ENCODE measurements at places on chromosomes 12 and 14.

DNA sequence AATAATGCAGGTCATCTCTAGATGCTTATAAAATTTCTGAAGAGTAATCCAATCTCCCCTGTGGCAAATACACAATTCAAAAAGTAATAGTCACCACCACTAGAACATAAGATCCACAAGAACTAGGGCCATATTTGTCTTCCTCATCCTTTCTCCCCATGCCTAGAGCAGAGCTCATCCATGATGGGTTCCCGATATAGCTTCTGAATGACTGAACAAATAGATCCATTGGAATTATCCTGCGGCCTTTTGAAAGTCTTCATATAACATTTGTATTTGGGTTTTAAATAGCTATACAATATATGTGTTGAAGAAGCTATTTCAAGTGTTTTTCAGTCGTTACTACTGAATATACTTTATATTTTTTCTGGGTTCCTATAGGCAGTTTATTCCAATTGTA lies 5.7 kb downstream of the DCN start:
- DNase-seq: no peak

DNA sequence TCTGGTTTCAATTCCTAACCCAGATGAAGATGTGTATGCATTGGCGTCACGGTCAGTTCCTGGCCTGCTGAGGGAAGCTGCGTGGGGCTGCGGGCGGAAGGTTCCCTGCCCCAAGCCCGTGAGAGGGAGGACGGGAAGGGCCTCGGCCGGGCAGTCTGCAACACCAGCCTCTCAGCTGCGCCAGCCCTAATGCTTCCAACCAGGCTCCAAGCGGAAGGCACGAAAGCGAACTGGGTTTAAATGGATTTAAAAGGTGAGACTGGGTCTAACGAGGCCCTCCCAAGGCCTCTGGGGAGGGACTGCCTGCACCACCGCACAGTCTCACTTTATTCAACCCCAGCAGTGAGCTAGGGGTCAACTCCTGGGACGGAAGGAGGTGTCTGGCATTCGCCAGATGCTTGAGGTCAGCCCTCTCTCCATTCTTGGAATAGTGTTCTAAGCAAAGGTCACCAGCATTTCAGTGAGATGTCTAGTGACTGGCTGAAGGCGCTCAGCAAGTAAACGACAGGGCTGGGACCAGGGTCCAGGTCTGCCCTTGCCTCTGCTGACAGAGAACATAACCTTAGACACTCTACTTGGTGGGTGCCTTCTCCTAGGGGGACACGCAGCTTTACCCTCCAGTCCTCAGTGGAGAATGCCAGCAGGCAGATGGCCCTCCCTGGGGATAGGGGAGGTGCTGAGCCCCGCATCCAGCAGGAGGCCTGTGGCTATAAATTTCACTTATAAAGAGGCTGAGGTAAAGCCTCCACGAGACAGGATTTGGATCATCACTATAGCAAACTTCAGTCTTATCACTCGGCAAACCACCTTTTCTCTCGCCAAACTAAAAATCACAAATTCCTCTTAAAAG lies 92.2 kb downstream of the PIWIL1 start:
- no peak for DNase-seq

GRCh38 chr12:100656141-100656540 lies 82.7 kb downstream of the GAS2L3 start:
- no peak for DNase-seq

DNA sequence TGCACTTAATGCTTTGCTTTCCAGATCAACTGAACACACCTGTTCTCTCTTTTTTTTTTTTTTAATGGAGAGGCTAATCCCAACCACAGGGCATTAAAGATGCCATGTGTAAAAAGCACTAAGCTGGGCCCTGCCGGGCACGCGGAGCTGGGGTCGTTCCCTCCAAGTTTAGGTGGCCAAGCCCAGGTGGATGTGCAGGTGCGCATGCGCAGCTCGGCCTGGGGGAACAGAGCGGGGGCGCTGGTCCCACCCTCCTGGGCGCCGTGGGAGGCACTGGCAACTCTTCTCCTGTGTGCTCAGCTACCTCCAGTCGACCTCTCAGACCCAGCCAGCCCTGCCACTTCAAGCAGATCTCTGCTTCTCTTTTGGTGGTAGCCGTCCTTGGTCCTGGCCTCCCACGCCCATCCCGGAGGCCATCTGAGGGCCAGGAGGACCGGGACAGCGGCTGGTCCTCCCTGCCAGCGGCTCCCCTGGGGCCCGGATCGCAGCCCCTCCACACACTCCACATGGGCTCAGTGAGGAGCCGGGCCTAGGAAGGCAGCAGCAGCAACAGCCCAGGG lies 679.3 kb downstream of the BCL11B start:
- no peak for DNase-seq

- DNase-seq: no peak
These were observed 80.4 kb downstream of the VWF start for GRCh38 chr12:6044082-6044481.

- peak; percentile 50 for DNase-seq
These were observed 85.4 kb downstream of the WSCD2 start for GRCh38 chr12:108214486-108214885.

DNA sequence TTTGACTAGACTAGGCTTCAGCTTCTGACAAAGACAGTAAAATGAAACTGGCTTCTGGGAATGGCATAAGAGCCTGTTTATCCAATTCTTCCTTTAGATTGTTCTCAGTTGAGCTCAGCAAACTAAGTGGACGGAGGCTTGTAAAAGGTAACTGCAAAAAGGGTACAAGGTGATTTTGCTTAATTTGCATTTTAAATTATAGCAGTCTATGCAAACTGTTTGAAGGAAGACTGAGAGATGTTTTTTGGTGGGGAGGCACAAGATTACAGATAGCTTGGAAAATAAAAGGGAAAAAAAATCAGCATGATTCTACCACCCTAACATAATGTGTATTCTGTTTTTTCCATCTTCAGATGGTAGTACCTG lies 5.0 kb downstream of the SUSD6 start:
- no peak for DNase-seq

DNA sequence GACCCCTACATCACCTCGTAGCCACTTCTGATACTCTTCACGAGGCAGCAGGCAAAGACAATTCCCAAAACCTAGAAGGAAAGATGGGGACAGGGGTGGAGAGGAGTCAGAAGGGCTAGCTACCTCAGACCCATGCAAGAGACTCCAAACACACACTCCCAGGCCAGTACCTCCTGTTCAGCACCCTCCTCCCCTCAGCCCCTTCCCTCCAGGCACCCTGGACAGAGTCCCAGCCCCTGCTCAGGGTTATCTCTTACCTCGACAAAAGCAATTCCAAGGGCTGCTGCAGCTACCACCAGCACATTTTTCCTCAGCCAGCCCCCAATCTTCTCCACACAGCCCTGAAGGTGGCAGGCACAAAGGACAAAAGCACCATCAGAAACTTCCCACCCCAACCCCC lies 3.3 kb downstream of the CD63 start:
- no peak for DNase-seq

DNA sequence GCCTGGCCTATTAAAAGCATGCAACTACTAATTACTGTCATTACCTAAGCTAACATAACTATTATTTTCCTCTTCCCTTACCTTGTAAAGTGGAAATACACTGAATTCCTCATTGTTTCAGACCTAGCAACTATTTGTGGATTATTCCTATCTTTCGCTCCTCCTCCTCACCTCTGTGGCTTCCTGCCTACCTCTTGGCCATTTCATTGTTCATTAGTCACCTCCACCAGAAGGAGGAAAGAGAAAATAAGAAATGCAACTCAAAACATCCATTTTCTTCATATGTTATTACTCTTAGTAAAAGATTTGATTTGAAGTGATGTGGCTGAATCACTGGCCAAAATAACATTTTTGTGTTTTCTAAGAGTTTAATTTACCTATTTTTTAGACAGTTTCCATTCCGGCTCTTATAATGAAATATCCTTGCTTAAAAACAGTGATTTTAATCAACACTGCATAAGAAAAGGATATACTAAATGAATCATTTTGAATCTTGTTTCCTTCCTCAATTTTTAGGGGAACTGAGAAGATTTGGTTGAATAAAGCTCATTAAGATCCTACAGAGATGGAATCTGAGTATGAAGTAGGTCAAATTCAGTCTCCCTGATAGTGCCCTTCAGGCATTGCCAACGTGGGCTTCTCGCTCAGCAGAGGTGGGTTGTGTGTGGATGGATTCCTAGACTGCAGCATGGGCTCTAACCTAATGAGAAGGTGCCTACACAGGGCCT lies 27.6 kb upstream of the ARHGAP5 start:
- DNase-seq: peak; percentile 62

- no peak for DNase-seq
These were observed 243.6 kb downstream of the TMTC2 start for GRCh38 chr12:82930301-82930700.

DNA sequence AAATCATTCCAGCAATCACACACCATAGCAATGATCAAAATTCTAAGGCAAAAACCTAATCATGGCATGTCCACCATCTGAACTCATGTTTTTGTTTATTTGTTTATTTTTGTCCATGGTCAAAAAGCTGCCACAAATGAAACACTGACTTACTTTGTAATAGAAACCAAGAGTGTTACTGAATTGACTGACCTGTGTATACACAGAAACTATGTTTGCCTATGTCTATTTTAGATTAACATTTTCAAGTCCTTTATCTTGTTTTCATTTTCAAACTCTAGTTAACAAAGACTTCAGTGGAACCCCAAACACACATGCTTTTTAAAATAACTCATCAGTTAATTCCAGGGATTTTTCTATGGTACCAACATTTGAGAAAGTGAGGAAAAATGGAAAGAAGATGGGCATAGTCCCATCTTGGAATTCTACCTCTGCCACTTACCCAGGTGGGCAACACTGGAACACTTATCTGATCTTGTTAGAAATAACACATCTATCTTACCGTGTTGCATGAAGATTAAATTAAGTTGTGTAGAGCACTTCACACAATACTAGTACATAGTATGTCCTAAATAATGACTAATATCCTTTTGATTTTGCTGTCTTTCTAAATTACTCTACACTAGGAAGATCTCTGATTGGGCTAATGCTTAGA lies 6.4 kb downstream of the LUM start:
- no peak for DNase-seq

DNA sequence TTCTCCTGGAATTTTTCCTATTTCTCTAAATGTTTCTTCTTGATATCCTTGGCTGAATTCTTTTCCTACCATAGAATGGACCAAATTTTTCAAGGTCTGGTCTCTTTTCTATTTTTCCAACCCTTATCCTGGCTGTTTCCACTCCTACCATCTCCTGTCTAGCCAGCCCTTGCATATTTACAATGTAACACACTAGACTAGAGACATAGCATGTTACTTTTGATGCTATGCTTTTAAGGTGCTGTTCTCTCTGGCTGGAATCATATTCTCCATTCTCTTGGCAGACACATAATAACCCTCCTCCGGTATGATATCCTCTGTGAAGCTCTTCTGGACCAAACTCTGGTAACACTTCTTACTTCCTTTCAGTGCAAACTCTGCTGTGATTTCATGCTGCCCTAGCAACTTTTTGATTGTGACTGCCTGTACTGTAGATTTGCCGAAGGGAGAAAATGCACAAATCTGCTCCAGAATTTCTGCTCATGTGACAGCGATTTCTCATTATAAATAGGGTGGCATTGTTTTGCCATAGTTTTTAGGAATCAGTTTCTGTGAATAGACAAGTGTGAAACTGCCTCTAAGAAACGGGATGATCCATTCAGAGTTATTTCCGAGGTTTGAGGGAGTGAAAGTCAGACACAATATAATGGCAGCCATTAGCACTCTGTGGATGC lies 284.4 kb downstream of the MDGA2 start:
- DNase-seq: no peak

DNA sequence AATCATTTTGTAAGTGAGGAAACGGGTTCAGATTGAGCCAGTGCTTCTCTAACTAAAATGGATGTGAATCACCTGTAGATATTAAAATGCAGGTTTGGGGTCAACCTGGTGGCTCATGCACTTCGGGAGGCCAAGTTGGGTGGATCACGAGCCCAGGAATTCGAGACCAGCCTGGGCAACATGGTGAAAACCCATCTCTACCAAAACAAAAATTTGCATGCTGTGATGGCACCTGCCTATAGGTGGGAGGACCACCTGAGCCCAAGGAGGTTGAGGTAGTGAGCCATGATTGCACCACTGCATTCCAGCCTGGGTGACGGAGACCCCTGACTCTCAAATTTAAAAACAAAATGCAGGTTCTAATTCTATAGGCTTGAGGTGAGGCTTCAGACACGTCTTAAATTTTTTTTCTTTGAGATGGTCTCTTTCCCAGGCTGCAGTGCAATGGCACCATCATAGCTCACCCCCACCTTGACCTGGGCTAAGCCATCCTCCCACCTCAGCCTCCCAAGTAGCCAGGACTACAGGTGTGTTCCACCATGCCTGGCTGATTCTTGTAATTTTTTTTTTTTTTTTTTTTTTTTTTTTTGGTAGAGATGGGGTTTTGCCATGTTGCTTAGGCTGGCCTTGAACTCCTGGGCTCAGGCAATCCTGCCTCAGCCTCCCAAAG lies 9.0 kb downstream of the TUBA1C start:
- no peak for DNase-seq

DNA sequence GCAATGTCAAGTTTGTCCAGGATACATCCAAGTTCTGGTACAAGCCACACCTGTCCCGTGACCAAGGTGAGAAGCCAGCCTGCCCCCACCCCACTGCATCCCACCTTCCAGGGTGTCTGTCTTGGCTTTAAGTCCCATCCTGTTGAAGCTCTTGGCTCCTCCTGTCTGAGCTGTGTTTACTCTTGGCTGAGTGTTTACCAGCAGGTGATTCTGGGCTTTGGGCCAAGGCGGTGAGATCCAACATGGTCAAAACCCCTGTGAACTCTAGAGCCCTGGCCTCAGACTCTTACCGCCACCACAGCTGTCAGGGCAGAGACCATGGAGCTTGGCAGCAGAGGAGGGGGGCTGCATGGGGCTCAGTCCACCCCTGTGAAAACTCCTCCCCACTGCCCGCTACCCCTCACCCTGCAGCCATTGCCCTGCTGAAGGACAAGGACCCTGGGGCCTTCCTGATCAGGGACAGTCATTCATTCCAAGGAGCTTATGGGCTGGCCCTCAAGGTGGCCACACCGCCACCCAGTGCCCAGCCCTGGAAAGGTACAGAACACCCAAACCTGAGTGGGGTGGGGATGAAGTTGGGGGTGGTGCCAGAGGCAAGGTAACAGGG lies 11.6 kb downstream of the TNS2 start:
- DNase-seq: no peak

DNA sequence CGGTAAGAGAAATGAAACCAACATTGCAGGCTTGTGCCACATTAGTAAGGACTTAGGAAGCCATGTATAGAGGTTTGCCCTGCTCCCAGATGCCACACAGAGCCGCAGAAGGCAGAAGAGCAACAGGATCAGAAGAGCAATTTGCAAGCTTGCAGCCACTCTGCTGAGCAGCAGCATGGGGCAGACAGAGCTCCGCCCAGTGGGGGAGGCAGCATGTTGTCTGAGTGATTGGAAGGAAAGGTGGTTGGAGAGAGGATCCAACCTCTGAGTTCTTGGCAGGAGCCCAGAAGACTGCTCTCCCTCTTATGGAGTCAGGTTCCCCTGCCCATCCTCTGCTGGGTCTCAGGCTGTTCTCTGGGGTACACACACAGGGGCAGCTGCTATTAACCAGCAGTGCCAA lies 2.3 kb upstream of the KRT6A start:
- no peak for DNase-seq

DNA sequence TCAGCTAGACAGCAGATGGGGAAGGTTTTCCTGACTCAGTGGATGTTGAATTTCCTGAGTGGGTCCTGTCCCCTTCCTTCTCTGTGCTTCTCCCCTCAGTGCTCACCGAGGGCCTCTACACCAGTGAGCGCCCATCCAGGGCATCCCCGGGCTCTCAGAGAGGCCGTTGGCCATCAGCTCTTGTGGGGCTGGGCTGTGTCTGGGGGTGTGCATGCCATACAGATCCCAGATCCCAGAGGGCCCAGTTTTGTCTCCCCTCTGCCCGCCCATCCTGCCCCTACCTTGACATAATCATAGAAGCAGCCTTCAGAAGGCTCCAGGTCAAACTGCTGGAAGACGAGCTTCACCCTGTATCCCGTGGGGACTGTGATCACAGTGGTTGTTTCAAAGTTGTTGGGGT lies 1.1 kb downstream of the C1R start:
- DNase-seq: no peak

All from common myeloid progenitor, CD34-positive (primary cell).